Activated CD4-positive, alpha-beta T cell treated with anti-CD3 and anti-CD28 coated beads for 1 hour (primary cell): ENCODE measurements at places on chromosomes 2 and 18.

- no peak for DNase-seq
Measured at GRCh38 chr2:82395531-82395930, 2063.5 kb downstream of the SUCLG1 start.

GRCh38 chr2:233307565-233307964 is at the start of gene SAG:
TSS of gene SAG (plus strand) at chr2:233307816. CDS start at chr2:233309190, 1,374 bp downstream.
- DNase-seq = no peak

GRCh38 chr2:30421604-30422443 is 25.2 kb upstream of the LCLAT1 start:
- DNase-seq = no peak

- no peak for DNase-seq
Measured at GRCh38 chr2:86195808-86196387, 636 bp upstream of the IMMT start.

DNA sequence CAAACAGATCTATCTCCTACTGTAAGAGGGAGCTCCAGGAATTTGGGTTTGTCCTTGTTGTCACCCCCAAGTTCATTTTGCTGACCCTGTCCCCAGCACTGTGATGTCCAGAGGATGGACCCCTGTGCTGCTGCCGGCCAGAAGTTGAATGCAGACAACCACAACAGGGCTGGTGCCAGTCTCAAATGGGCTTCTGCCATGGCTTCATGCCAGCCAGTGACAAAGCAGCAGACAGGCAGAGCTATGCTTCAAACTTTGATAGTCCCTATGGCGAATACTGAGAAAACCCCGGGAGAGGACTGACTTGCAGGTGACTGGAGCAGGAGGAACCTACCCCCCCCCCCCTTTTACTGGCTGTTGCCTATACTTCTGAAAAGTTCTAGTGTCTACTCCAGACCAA is 3.2 kb downstream of the SMAD7 start:
- no peak for DNase-seq

DNA sequence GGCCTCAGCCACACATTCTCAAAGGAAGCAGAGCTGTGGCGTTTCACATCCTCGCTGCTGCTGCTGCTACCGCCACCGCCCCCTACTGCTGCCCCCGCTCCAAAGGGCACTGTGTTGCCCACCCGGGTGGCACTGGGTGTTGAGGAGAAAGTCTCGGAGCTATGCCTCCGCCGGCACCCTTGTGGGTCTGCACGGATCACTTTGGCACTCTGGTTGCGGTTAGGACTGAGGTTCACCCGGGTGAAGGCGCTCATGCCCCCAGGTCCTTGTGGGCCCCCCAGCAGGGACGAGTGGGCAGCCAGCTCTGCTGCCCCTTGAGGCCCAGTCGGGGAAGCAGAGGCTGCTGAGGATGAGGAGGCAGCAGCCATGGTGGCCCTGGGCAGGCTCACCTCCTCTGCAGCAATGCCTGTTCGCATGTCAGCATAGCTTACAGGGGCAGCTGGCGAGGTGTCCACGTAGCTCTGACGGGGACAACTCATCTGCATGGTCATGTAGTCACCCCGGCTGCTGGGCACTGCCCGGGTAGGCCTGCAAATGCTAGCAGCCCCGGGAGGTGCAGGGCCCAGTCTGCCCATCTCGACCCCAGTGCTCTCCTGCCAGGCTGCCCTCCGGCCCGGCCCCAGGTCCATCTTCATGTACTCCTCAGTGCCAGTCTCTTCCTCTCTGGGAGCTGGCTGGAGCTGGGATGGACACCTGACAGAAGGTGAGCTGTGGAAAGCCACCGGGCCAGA is 4.2 kb downstream of the IRS1 start:
- DNase-seq = no peak

- no peak for DNase-seq
Measured at GRCh38 chr2:18584608-18584954, 4.8 kb downstream of the NT5C1B start.

GRCh38 chr2:3512086-3512485 is 7.2 kb downstream of the ADI1 start:
- no peak for DNase-seq

- no peak for DNase-seq
Measured at GRCh38 chr2:60317034-60317386, 236.4 kb downstream of the BCL11A start.

GRCh38 chr2:43317680-43318079 is 91.3 kb upstream of the ZFP36L2 start:
- DNase-seq = no peak

GRCh38 chr2:147538821-147539220 is 306.0 kb upstream of the ACVR2A start:
- no peak for DNase-seq

GRCh38 chr2:62743506-62743905 is 38.0 kb downstream of the EHBP1 start:
- no peak for DNase-seq

DNA sequence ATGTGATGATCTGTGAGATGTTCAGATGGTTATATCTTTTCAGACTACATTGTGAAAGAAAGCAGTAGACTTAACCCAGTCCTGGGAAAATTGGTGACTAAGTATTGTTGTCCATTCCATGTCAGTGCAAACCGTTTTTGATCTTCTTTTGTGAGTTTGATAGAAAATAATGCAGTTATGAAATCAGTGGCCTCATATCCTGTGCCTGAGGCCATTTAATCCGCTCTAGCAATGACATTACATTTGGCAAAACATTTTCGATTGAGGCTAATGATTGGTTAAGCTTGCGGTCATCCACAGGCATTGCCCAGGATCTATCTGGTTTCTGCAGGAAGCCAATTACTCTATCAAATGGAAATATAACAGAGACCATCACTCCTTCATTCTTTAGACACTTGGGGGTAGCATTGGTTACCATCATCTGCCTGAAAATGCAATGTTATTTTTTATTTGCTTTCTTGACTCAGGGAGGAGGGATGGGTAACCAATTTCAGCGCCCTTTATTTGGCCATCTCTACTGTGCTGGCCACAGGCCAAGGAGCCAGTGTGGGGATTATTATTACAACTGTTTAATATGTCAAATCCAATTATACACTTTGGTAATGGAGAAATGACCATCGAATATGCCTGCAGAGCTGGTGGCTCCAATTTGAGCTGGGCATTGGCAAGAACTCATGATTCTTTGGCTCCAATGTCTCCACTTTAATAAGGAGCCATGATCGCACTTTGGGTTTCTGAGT is 33.6 kb downstream of the TRIB2 start:
- DNase-seq = no peak

- peak; percentile 95 for DNase-seq
Measured at GRCh38 chr2:42360890-42361727, at the start of gene COX7A2L. TSS of gene COX7A2L (minus strand) at chr2:42361217. CDS start at chr2:42361161, 56 bp downstream.

- no peak for DNase-seq
Measured at GRCh38 chr18:70429847-70430500, 141.1 kb downstream of the SOCS6 start.

DNA sequence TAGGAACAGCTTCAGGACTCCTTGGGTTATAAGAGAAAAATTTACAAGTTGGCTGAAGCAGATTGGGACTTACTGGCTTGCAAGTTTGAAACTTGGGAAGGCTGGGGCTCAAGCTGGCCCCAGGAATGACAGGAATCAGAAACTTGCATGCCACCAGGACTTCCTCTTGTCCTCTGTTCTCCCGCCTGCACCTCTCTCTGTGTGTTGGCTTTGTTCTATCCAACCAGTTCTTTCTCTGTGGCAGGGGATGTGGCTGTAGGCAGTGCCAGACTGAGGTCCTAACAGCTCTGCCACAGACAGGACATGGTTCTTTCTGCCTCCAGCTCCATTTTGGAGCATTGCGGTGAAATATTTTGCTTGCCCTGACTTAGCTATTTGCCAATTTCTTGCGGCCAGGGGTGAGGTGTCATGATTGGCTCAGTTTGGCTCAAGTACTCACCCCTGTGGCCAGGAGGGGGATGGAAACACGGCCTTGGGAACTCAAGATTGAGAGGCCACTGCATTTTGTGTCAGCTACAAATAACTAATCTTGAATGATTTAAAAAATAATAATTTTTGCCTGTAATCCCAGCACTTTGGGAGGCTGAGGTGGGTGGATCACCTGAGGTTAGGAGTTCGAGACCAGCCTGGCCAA is 48.9 kb downstream of the MEP1B start:
- DNase-seq = no peak

GRCh38 chr2:174617718-174618117 is 20.1 kb upstream of the WIPF1 start:
- no peak for DNase-seq

GRCh38 chr2:88615822-88616221 is 11.4 kb downstream of the EIF2AK3 start:
- DNase-seq = no peak

GRCh38 chr2:205744074-205744591 is 61.8 kb downstream of the NRP2 start:
- DNase-seq = no peak
